Colonic mucosa (tissue), 4 donors: ENCODE measurements at places on chromosomes 3 and 15. TPM values are rescaled to one million over a fixed set of nuclear protein-coding genes. Genes with fewer than 3 reads are reported as not detected.

GRCh38 chr15:92878593-92879053, 21.5 kb upstream of the CHD2 start:
- H3K27me3 ChIP-seq = no peaks in the 10 kb centered on the region
- H3K27ac ChIP-seq = no peak overlapping the region
- no peaks in the 10 kb centered on the region for H3K36me3 ChIP-seq
- H3K4me1 ChIP-seq = peaks cover 12% of the 10 kb centered on the region
- H3K4me3 ChIP-seq = no peak overlapping the region

DNA sequence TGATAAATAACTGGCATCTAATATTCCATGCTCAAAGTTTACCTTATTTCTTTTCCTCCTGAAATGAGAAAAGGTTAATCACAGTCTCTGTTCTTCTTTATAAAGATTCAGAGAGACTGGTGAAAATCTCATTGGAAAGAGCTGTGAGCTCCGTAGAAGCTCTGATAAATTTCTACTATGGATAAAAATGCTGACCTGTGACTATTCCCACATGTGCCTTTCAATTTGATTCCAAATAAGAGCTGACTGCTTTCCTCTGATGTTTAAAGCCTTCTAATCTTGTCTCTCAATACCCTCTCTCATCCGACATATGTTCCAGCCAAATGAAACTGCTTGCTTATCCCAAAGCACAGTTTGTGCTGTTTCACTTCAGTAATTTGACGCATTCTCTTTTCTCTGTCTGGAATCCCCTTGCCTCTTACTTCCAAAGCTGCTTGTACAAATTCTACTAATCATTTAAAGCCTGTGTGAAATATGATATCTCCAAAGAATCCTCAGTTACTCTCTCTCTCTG, 130.1 kb downstream of the RTP4 start:
- H3K27ac ChIP-seq = no peak overlapping the region
- no peak for DNase-seq
- H3K4me1 ChIP-seq = no peaks in the 10 kb centered on the region

DNA sequence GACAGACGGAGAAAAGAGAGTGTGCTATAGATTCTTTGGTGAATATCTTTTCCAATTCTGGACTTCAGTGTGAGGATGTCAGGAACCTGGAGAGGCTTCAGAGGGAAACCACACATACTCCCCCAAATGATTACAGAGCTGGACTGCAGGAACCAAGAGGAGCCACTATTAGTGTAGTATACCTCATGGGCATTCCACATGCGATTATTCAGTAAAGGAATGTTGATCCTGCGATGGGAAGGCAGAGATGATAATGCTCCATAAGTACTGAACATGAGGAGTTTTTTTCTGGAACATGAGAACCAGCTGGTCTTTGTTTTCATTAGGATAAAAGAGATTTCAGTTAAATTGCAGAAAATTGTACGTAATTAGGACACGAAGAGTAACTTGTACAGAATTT, 18.7 kb downstream of the STARD9 start:
- H3K27ac ChIP-seq = peak overlapping the region; percentile 22
- no peak for DNase-seq
- H3K4me1 ChIP-seq = peaks cover 6% of the 10 kb centered on the region
- H3K27me3 ChIP-seq = no peaks in the 10 kb centered on the region
- H3K36me3 ChIP-seq = no peaks in the 10 kb centered on the region
- H3K4me3 ChIP-seq = no peak overlapping the region

- peak overlapping the region; percentile 100 for H3K27ac ChIP-seq
- no peaks in the 10 kb centered on the region for H3K4me1 ChIP-seq
- no peaks in the 10 kb centered on the region for H3K27me3 ChIP-seq
- no peak for DNase-seq
- peak overlapping the region; percentile 93 for H3K4me3 ChIP-seq
These were observed 1.0 kb downstream of the TASOR start for GRCh38 chr3:56681984-56682461.

GRCh38 chr15:41466711-41467110, 27.0 kb upstream of the ITPKA start:
- DNase-seq = no peak
- peaks cover 5% of the 10 kb centered on the region for H3K36me3 ChIP-seq
- H3K27me3 ChIP-seq = no peaks in the 10 kb centered on the region
- H3K4me1 ChIP-seq = no peaks in the 10 kb centered on the region
- H3K27ac ChIP-seq = no peak overlapping the region

DNA sequence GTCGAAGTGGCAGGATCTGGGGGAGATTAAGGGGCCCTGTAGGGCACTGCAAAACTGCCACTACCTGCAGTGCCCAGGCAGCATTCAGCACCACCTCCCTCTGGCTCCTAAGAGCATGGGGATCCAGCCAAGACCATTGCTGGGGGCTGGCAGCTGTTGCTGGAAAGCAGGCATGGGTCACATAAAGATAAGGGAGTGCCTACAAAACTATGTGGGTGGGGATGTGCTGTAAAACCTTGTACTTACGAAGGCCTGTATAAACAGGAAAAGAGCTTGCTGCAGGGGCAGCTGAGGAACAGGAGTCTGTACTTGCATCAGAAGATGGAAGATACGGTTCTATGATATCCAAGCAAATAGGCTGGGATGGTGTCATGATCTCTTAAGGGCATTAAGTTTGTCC, 27.1 kb downstream of the IL20RB start:
- no peaks in the 10 kb centered on the region for H3K27me3 ChIP-seq
- no peaks in the 10 kb centered on the region for H3K4me1 ChIP-seq
- H3K36me3 ChIP-seq = no peaks in the 10 kb centered on the region
- DNase-seq = peak; percentile 81
- H3K4me3 ChIP-seq = no peak overlapping the region

DNA sequence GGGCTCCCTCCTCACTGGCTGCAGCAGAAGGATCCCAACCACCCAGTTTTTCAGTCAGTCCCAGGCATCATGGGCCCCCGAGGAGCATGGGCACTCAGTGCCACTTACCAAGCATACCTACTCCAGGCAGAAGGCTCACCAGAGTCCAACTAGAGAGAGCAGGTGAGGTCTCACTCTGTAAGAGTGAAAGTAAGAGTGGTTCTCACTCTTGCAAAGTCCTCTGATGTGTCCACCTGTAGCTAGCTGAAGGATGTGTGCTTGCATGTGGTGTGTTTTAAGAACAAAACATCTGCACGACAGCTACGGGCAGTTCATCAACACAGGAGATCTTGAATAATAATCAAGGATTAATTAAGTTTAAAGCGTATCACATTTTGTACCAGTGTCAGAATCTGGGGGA, 49.7 kb downstream of the CCK start:
- no peaks in the 10 kb centered on the region for H3K4me1 ChIP-seq
- H3K27me3 ChIP-seq = no peaks in the 10 kb centered on the region
- no peaks in the 10 kb centered on the region for H3K36me3 ChIP-seq
- no peak overlapping the region for H3K27ac ChIP-seq

DNA sequence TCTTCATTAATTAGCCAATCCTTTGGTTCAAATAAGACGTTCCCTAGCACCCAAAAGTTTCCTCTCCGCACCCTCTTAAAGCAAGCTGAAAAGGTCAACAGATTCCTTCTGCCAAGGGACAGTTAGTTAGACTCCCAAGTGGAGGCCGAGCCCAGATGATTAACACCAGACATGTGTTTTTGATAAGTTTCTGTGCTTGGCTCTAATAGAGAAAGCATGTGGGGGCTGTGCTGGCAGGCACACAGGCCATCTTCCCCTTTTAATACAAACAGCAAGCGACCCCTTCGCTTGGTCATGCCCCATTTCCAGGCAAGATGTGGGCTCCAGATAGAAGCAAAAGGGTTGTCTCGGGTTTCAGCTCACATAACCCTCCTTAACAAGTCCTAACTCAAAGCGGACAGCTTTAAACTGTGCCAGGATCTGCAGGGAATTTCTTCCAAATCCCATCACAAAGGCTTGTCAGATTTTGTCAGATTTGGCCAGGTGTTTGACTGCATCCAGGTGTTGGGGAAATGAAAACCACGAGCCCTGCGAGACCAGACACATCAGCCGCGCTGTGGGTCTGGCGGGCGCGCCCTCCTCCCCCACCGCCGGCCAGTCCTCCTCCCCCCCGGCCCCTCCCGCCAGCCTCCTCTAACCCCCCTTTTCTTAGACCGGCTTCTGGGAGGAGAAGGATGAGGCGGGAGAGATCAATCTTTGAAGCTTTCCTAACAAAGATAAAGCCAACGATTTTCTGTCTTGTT, 3.3 kb downstream of the HES1 start:
- H3K4me3 ChIP-seq = peak overlapping the region; percentile 6
- no peak for DNase-seq
- no peaks in the 10 kb centered on the region for H3K27me3 ChIP-seq
- peak overlapping the region; percentile 71 for H3K27ac ChIP-seq

GRCh38 chr3:57755368-57755675, 787 bp upstream of the SLMAP start:
- DNase-seq = no peak
- peak overlapping the region; percentile 80 for H3K27ac ChIP-seq
- no peaks in the 10 kb centered on the region for H3K36me3 ChIP-seq
- H3K4me1 ChIP-seq = peaks cover 9% of the 10 kb centered on the region

- no peaks in the 10 kb centered on the region for H3K27me3 ChIP-seq
- no peak overlapping the region for H3K27ac ChIP-seq
- DNase-seq = peak; percentile 44
- H3K4me3 ChIP-seq = no peak overlapping the region
- H3K36me3 ChIP-seq = no peaks in the 10 kb centered on the region
These were observed 18.0 kb upstream of the RYR3 start for GRCh38 chr15:33292717-33293307.

- no peaks in the 10 kb centered on the region for H3K4me1 ChIP-seq
- no peak for DNase-seq
- H3K36me3 ChIP-seq = no peaks in the 10 kb centered on the region
- no peak overlapping the region for H3K27ac ChIP-seq
- H3K27me3 ChIP-seq = no peaks in the 10 kb centered on the region
- no peak overlapping the region for H3K4me3 ChIP-seq
These were observed 56.0 kb upstream of the MITF start for GRCh38 chr3:69683082-69683806.

- H3K27ac ChIP-seq = no peak overlapping the region
- H3K4me1 ChIP-seq = no peaks in the 10 kb centered on the region
- H3K4me3 ChIP-seq = no peak overlapping the region
- DNase-seq = no peak
- H3K36me3 ChIP-seq = no peaks in the 10 kb centered on the region
- H3K27me3 ChIP-seq = no peaks in the 10 kb centered on the region
These were observed 1.3 kb upstream of the MASP1 start for GRCh38 chr3:187292631-187293515.

GRCh38 chr3:36521007-36521379, 140.7 kb downstream of the STAC start:
- no peaks in the 10 kb centered on the region for H3K27me3 ChIP-seq
- H3K4me3 ChIP-seq = no peak overlapping the region
- DNase-seq = no peak

- no peak overlapping the region for H3K27ac ChIP-seq
- no peak overlapping the region for H3K4me3 ChIP-seq
- H3K27me3 ChIP-seq = no peaks in the 10 kb centered on the region
- H3K4me1 ChIP-seq = no peaks in the 10 kb centered on the region
- no peak for DNase-seq
- H3K36me3 ChIP-seq = no peaks in the 10 kb centered on the region
These were observed 463.9 kb downstream of the EPHA3 start for GRCh38 chr3:89571298-89571697.

GRCh38 chr15:74383695-74384565, 16.5 kb upstream of the CYP11A1 start:
- H3K27me3 ChIP-seq = no peaks in the 10 kb centered on the region
- DNase-seq = no peak
- no peak overlapping the region for H3K4me3 ChIP-seq
- no peaks in the 10 kb centered on the region for H3K36me3 ChIP-seq

GRCh38 chr3:11185564-11186317, 31.4 kb downstream of the HRH1 start:
- no peaks in the 10 kb centered on the region for H3K27me3 ChIP-seq
- no peaks in the 10 kb centered on the region for H3K36me3 ChIP-seq
- H3K4me3 ChIP-seq = no peak overlapping the region
- H3K4me1 ChIP-seq = no peaks in the 10 kb centered on the region
- peak; percentile 57 for DNase-seq

- H3K36me3 ChIP-seq = no peaks in the 10 kb centered on the region
- no peak overlapping the region for H3K27ac ChIP-seq
- H3K27me3 ChIP-seq = no peaks in the 10 kb centered on the region
- H3K4me3 ChIP-seq = no peak overlapping the region
These were observed 18.3 kb downstream of the PODXL2 start for GRCh38 chr3:127647166-127647844.

GRCh38 chr3:74808506-74809275, 194.2 kb upstream of the CNTN3 start:
- H3K27ac ChIP-seq = no peak overlapping the region
- no peaks in the 10 kb centered on the region for H3K27me3 ChIP-seq
- no peaks in the 10 kb centered on the region for H3K4me1 ChIP-seq
- H3K4me3 ChIP-seq = no peak overlapping the region
- H3K36me3 ChIP-seq = no peaks in the 10 kb centered on the region

DNA sequence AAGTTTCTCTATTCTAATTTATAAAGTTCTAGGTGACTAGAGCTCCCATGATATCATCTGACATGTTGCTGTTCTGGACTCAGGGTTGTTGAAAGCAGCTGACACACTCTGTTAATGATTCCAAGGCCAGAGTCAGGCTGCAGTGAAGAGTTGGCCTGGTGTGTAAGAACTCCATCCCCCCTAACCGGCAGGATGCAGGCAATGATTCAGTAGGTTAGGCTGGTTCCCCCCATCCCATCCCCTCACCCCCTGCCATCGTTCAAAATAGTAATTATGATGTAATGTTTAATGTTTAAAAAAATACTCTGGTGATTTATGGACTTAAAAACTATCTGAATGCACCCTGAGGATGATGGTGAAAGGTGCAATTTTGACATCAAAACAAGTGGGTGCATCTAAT, 4.6 kb upstream of the TRIM71 start:
- peaks cover 26% of the 10 kb centered on the region for H3K27me3 ChIP-seq
- DNase-seq = no peak
- no peaks in the 10 kb centered on the region for H3K4me1 ChIP-seq
- no peaks in the 10 kb centered on the region for H3K36me3 ChIP-seq
- no peak overlapping the region for H3K27ac ChIP-seq
- no peak overlapping the region for H3K4me3 ChIP-seq

GRCh38 chr3:177050501-177051237, 146.6 kb downstream of the TBL1XR1 start:
- no peak overlapping the region for H3K4me3 ChIP-seq
- H3K36me3 ChIP-seq = peaks cover 4% of the 10 kb centered on the region
- DNase-seq = no peak
- no peak overlapping the region for H3K27ac ChIP-seq
- H3K4me1 ChIP-seq = no peaks in the 10 kb centered on the region

GRCh38 chr15:99574502-99574901, 8.7 kb downstream of the MEF2A start:
- H3K27ac ChIP-seq = no peak overlapping the region
- no peaks in the 10 kb centered on the region for H3K36me3 ChIP-seq
- H3K4me3 ChIP-seq = no peak overlapping the region
- peaks cover 8% of the 10 kb centered on the region for H3K4me1 ChIP-seq
- no peak for DNase-seq

Gene GPR27
- 2.2 TPM for total RNA-seq

Gene SCAMP2
- 204 TPM for total RNA-seq

Gene TRAIP
- total RNA-seq = 3.6 TPM

Gene TAGLN3
- 1.8 TPM for total RNA-seq

Gene LMAN1L
- not detected for total RNA-seq

Gene CLDN16
- total RNA-seq = not detected

Gene ANKRD63
- not detected for total RNA-seq

Gene PLA2G4D
- total RNA-seq = 0.27 TPM

Gene SUCLG2
- total RNA-seq = 219 TPM

Gene SH2D7
- total RNA-seq = 0.58 TPM

Gene WDR93
- 0.13 TPM for total RNA-seq

Gene CYP1A2
- not detected for total RNA-seq

Gene TMPRSS7
- not detected for total RNA-seq

Gene ZBED2
- total RNA-seq = not detected

Gene PP2D1
- total RNA-seq = not detected

Gene IL17RC
- total RNA-seq = 26.8 TPM

Gene CKMT1A
- total RNA-seq = 204 TPM

Gene WNT7A
- not detected for total RNA-seq
